ENCODE measurements at places on chromosomes 6 and 20.

DNA sequence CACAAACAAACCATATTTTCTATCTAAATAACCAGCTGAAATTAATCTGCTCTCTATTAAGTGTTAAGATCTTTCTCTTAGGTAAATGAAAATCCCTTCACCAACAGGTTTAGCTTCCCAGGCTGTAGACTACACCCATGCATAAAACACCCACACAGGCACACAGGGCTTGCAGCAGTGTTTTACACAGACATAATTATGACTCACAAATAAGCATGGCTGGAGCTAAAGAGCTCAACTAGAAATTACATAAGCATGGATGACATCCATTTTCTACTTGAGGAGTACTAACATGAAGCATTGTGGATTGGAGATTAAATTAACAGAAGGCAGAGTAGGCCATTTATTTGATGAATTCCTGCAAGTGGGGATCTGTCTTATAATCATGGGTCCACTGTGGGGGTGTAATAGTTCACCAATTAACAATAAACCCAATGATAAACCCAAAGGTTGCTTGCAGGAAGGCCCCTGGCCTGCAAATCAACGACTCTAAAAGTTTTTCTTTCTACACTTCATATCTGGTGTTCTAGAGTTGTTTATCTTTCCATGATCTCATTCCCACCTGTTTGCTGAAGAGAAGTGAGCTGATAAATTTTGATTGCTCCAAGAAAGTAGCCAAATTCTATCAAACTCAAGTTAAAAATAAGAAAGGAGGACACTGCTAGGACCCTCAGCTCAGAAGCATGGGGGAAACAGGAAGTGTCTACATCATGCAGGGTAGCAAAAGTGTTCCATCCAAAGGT, 33.8 kb upstream of the E2F3 start:
- no peak for DNase-seq

GRCh38 chr20:32017711-32018251, 7.5 kb downstream of the CCM2L start:
- no peak for DNase-seq

GRCh38 chr6:134689177-134689576, 260.7 kb downstream of the ALDH8A1 start:
- DNase-seq, result no peak

DNA sequence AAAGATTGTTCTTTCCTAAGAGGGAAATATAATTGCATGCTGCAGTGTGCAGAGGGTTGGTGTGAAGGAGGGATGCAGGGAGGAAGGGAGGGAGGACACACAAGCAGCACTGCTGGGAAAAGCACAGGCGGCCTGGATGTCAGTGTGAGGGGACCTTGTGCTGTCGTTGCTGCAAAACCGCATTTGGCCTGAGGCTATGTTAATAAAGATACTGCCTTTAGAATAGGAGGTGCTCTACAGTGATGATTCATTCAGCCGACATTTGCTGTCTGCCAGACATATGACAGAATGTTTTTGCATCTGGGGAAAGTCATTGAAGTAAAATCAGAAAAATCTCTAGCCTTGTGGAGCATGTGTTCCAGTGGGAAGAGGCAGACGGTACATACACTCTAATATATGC, 50.5 kb upstream of the TRIM26 start:
- DNase-seq, result no peak

- DNase-seq, result no peak
These were observed 819.5 kb upstream of the ADGRB3 start for GRCh38 chr6:67815623-67816022.

GRCh38 chr6:40328386-40328985, 258.7 kb downstream of the LRFN2 start:
- DNase-seq, result no peak

DNA sequence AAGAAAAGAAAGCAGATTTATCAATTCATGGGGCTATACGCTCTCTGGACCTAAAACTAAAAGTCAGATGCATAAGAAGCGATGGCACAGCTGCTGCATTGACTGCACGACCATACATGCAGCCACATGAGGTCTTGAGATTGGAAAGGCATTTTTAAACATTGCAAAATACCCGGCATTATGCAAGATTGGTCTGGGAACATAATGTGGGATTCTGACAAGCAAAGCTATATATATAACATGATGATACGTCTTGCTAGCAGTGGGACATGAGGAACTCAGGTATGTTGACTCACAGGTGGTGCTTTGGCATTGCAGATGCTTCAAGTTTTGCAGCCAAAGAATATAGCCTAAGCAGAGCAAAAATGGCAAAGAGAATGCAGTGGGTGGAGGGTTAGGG, 55.1 kb downstream of the SAMD3 start:
- no peak for DNase-seq

GRCh38 chr6:10487668-10488327, 33.4 kb upstream of the GCNT2 start:
- DNase-seq, result no peak
